ENCODE measurements at places on chromosomes 1 and 21.

DNA sequence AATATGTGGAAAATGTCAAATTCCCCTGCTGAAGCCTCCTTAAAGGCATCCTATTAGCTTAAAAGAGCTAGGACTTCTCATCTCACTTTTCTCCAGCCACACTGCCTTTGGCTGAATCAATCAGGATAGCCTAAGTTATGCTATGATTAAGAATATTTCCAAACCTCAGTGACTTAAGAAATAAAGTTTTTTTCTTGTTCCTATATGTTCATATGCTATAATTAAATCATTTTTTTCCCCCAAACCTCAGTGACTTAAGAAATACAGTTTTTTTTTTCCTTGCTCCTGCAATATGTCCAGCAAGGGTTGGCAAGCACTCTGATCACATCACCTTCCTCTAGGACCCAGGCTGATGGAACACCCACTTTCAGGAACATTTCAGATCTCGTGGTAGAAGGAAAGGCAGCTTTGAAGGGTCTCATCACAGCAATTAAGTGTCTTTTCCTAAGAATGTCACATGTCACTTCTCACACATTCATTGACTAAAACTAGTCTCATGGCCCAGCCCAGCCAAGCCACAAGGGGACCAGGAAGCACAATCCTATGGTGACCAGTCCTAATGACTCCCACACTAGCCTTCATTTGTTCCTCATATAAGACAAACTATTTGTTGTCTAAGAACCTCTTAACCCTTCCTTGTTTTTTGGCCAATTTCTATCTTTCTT lies 6.3 kb upstream of the JUN start:
- DNase-seq = no peak

GRCh38 chr1:234322979-234323378 lies 50.3 kb upstream of the COA6 start:
- DNase-seq = peak; percentile 72

GRCh38 chr1:92940541-92940940 lies 20.7 kb downstream of the DIPK1A start:
- DNase-seq = no peak

DNA sequence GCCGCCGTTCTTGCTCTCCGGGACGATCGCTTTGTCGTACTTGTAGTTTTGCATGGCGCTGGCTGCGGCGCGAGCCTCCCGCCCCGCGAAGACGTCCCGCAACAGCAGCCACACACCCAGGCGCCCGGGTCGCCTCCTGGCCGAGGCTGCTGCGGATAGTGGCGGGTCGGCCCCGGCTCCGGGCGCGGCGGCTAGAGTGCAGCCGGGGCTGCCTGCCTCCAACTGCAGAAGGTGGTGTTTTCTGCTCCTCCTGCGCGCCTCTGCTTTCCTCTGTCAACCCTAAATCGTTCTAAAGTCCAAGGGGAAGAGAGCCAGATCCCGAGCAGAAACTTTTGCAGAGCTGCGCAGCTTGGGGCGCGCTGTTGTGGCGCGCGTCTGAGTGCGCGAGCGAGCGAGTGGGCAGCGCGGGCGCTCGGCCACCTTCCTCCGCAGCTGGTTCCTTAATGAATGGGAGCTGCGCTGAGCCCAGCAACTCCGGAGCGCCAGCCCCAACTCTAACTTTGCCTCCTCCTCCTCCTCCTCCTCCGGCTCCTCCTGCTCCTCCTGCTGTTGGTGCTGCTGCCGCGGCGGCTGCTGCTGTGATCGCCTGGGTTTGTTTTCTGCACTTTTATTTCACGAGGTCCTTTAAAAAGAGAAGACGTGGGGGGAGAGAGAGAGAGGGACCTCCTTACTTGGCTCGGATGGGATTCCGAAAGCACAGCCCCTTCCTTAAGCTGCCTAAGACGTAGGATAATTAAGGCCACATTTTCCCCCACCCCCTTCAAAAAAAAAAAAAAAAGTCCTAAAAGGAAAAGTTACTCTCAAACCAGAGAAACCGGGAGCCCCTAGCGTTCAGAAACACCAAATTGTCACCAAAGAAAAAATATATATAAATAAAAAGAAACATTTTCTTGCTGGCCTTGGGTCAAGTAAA lies at the start of gene PLPP3:
TSS of gene PLPP3 (minus strand) at position 601 of the 913 bp plus-strand sequence. CDS start at position 54, 547 bp downstream.
- DNase-seq = peak; percentile 85

- no peak for DNase-seq
Observed at GRCh38 chr21:18117176-18117575, 127.5 kb upstream of the CHODL start.

GRCh38 chr1:89198491-89199072 lies at the start of gene GBP4:
Gene GBP4 (minus strand): TSS chr1:89198942. CDS start chr1:89198834, 108 bp downstream.
- no peak for DNase-seq

- no peak for DNase-seq
Observed at GRCh38 chr21:31395268-31395667, 51.2 kb upstream of the TIAM1 start.

DNA sequence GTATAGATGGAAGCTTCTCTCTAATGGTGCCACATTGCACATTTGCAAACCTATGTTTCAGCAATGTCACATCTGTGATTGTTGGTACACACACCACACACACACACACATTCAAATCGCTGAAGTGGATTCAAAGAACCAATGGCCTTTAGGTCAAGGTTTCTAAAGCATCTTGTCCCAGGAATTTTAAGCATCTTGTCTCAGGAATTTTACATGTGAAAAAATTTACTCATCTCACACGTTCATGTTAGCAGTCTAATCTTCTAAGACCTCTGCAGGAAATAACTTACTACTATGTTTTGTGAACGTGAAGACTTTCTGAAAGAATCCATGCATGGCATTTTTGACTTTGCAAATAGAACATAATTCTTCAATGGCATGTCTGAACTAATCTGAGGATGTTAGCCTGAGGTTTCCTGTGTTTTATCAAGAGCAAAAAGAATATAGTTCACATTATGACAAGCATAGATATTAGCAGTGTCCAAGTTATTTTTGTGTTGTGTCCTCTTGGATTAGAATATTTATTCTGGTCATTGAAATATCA lies 125.1 kb downstream of the CYYR1 start:
- no peak for DNase-seq

DNA sequence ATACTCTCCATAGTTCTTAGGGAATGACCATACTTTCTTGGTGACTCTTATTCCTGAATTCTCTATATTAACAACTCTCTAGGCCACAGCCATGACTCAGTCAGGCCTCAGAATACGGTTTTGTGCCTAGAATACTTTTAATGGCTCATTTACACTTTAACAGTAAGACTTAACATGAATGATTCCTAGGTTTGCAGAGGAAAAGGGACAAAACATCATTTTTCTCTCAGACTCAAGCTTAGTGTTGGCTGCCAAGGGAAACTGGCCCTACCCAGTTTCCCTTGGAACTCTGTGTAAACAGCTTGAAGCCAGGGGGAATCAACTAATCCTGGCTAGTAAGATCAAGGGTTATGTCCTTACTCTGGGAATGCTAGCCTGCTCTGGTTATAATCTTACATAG lies 164.9 kb upstream of the PKN2 start:
- DNase-seq = no peak

DNA sequence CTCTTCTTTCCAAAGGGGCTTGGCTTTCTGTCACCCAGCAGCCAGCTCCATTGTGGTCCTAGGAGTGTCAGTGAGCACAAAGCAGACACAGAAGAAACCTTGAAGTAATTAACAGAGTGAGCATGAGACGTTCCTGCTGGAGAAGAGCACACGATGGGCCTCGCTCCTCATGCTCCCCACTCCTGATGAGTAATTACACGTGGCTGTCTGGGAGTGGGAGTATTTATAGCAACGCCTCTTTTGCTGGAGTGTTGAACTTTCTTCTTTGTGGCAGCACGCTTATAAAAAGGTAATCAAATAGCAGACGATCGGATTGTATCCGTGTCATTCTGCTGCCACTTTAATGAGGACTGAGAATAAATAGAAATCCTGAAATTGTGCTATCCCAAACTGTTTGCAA lies 185.8 kb downstream of the CAMTA1 start:
- no peak for DNase-seq

DNA sequence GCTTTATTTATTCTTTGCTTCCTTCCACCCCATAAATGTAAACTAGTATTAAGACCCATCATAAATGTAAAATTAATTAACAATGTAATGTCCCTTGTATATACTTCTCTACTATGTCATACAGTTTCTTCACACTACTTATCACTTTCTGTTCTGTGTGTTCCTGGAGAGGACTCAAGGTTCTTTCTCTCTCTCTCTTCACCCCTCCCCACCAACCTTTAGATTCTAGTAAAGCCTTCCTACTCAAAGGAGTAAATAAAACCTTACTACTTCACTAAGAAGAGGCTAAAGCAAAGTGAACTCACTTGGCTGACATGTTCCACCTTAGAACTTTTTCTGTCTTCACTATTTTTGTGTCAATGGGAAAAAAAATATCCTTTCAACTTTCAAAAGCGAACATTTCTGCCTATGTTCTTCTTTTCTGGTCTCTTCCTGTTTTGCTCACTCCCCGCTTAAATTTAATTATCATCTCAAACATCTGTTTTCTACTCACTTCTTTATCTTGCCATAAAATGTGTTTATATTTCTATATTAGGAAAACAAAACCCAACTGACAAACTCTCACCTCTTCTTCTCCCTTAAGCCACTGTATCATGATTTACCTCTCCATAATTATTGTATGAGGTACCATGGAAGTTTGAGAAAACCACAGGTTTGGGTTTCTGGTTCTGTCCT lies 260.3 kb downstream of the DPYD start:
- DNase-seq = no peak

DNA sequence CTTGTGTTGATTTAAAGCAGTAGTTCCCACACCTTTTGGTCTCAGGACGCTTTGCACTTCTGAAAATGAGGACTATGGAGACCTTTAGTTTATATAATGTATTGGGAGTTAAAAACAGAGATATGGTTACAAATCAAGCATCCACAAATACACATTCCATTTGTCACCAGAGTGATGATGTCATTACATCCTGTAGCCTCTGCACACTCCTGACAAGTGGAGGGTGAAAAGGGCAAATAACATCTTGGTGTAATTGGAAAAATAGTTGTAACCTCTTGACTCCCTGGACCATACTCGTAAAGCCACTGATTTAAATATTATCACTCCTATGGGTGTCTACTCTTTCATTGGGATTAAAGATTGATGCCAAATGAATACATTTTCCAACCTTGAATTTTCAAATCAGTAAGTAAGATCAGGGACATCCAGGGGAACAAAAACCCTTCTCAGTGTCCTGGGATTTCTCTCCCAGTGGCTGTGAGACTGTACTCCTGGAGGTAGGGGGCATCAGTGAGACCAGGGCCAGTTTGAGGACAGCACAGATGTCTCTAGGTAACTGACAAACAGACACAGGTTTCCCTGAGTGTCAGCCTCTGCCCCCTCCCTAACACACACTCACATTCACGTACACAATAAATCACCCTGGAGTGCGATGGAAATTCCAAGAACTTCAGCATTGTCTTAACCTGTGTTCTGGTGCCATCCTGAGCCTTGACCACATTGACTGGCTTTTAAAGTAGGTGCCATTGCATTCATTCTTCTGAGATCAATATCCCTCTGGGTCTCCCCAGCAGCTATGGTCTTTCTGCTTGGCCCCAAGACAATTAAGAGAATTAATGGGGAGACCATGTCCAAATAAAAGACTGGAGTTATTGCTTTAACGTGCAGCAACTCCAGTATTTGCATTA lies 63.0 kb downstream of the NR5A2 start:
- DNase-seq = peak; percentile 25
